ENCODE measurements at places on chromosomes 7 and 10. TPM values are rescaled to one million over a fixed set of nuclear protein-coding genes. Genes with fewer than 3 reads are reported as not detected.

DNA sequence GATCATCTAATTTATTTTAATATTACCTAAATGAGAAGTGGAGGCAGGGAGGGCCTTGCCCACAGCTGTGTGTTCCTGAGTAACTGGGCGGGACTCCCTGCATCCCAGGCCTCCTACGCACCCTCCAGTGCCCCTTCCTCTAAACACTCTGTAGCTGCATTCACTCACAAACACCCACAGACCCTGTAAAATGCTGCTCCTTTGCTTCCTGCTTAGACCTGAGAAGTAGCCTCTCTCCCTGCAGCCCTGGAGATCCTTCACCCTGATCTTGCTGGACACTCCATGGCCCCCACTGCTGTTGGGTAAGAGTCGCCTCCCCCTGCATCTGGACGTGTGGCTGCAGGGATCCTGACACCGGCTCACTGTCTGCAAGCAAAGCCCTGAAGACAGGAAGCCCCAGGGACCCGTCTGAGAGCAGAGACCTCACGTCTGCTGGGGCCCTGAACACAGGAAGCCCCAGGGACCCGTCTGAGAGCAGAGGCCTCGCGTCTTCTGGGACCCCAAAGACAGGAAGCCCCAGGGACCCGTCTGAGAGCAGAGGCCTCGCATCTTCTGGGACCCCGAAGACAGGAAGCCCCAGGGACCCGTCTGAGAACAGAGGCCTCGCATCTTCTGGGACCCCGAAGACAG is 589.8 kb downstream of the DNAJB6 start:
- no peak for DNase-seq

Gene SEPTIN14
- not detected for total RNA-seq

GRCh38 chr10:104142081-104142480 is 20.1 kb downstream of the SFR1 start:
- no peak for DNase-seq

- no peak for DNase-seq
These were observed 4.4 kb upstream of the WDR91 start for GRCh38 chr7:135215698-135216097.

GRCh38 chr7:1544178-1544895 is 11.7 kb downstream of the TMEM184A start:
- DNase-seq: no peak

GRCh38 chr7:140213684-140214074 is 36.9 kb upstream of the KDM7A start:
- DNase-seq: no peak

DNA sequence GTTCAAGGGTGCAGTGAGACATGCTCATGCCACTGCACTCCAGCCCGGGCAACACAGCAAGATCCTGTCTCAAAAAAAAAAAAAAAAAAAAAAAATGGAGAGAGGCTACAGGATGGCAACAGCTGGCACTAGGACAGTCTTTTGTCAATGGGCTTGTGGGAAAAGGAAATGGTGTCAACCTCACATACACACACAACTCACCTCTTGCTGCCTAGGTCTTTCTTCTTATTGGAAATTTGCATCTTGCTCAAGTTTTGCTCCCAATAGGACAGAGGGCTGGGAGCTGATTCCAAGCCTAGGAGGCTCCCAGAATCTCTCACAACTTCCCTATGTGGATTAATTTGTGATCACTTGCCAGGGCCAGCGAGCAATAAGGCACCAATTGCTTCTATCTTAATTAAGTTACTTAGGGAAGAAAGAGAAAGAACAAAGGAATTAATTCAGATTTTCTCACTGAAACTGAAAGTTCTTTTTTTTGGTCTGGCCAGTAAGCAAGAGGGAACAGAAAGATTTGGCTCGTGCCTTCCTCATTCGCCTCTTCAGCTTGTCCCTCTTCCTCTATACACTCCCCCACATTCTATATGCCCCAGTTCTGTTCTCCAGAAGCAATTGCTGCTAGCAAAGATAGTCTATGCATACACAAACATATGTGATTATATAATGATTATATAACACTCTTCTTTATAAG is 33.8 kb downstream of the MAP3K8 start:
- DNase-seq: no peak

Gene TRPV5
- total RNA-seq: not detected

GRCh38 chr10:131490991-131491594 is 179.6 kb upstream of the TCERG1L start:
- DNase-seq: no peak

- no peak for DNase-seq
These were observed 200.2 kb downstream of the ELMO1 start for GRCh38 chr7:37248396-37248861.

DNA sequence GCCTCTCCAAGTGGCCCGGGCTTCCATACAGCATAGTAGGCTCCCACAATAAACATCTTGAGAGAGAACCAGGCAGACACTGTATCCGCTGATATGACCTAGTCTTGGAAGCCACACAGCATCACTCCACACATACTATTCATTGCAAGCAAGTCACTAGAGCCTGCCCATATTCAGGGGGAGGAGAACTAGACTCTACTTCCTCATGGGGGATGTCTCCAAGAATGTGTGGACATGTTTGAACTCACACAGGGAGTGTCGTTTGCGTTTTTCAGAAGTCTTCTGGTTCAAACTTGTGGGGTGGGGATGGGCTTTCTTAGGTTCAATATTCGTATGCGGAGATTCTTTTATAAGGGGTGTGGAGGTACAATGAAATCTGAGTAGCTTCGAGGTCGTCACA is 232.6 kb upstream of the HABP2 start:
- no peak for DNase-seq

Gene PROSER2
- 1.9 TPM for total RNA-seq

GRCh38 chr10:101052285-101052684 is 9.5 kb upstream of the KAZALD1 start:
- peak; percentile 83 for DNase-seq

Gene C1QL3
- not detected for total RNA-seq

DNA sequence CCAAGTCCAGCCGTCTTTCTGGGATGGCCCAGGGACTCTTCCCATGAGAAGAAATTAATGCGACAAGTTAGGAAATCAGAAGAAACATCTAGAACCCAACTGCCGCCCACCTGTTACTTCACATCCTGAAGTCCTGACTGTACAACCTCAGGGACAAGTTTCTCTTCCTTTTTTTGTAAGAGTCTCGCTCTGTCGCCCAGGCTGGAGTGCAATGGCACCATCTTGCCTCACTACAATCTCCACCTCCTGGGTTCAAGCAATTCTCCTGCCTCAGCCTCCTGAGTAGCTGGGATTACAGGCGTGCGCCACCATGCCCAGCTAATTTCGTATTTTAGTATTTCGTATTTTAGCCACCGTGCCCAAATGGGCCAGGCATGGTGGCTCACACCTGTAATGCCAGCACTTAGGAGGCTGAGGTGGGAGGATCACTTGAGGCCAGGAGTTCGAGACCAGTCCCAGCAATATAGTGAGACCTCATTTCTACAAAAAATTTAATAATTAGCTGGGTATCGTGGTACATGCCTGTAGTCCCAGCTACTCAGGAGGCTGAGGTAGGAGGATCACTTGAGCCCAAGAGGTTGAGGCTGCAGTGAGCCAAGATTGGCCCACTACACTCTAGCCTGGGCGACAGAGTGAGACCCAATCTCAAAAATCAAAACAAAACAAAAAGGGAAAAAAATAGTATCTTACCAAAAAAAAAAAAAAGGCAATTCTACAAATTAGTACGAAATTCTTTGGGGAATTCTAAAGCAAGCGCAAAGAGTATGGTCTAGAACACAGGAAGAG is 20.8 kb downstream of the LAT2 start:
- no peak for DNase-seq

DNA sequence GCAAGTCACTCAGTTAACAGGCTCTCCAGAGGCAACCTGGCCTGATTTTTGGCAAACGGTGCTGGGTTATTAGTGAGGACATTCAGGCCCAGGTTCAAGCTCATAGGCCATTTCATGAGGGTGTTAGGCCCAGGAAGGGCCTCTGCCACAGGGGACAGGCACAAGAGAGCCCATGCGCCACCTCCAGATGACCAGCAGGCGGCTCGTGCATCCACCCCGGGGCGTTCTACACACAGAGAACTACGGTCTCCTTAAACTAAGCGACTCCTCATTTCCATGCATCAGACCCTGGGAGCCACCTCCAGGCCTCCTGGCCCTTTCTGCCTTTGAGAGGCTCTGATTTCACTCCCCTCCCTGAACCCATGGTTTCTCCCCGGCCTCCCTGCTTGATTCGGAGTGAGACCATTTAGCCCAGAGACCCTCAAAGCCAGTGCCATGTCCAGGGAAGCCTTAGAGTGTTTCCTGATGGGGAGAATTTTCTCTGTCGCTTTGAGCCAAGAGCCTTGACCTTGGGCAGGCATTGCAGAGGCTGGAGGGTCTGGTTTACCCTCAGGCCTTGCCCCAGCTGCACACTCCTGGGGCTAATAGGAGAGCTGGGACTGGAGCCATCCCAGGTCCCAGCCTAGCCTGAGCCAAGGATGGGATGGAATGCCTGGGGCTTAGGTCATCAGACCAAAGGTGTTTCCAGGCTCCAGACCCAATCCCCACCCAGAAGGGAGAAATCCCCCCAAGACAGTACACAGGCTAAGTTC is 188.0 kb downstream of the GRID1 start:
- DNase-seq: no peak

Gene THSD7A
- not detected for total RNA-seq

DNA sequence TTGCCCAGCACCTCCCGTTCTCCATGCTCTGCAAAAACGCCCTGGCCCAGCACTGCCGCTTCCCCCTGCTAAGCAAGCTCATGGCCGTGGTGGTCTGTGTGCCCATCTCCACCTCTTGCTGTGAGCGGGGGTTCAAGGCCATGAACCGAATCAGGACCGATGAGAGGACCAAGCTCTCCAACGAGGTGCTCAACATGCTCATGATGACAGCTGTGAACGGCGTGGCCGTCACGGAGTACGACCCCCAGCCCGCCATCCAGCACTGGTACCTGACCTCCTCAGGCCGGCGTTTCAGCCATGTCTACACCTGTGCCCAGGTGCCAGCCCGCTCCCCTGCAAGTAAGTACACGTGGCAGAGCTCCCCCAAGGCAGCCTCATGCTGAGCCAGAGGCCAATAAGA is 11.6 kb upstream of the ATP6V0E2 start:
- no peak for DNase-seq

DNA sequence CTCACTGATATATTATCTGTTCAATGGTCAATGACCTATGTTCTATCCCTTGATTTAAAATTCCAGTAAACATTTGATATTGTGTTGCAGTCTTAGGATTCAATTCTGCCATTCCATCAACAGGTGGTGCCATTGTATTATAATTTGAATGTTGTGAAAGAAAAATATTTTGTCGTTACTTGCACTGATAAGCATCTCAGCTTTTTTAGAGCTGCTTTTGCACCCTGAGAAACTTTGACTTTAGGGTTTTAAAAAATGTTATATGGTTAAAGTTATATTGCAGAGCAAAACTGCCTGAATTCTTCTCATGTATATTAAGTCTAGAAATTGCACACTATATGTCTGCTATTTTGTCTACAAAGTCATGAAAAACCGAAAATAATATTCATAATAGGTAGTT is 18.8 kb upstream of the MINDY3 start:
- peak; percentile 46 for DNase-seq

Gene CPA4
- 20.8 TPM for total RNA-seq

Gene EPO
- total RNA-seq: not detected

Gene BTBD16
- total RNA-seq: not detected

Gene PODXL
- total RNA-seq: 21.9 TPM

Gene CYP2W1
- total RNA-seq: not detected

- DNase-seq: no peak
These were observed 213.2 kb upstream of the RHOBTB1 start for GRCh38 chr10:61157182-61157581.

DNA sequence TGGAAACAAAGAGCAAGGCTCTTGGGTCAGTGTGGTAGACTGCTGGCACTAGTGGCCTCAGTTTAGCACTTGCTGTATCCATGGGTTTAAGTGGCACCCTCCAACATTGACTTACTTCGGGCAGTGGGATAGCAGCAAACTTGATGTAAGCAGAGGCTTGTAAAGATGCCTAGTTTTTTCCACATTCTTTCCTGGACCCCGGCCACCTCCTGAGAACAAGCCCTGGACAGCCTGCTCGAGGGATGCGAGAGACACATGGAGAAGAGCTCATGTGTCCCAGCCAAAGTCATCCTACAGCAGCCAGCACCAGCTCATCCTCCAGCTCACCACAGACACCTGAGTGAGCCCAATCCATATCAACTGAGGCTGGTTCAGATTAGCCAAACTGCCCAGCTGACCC is 142.7 kb upstream of the PCBD1 start:
- DNase-seq: no peak

GRCh38 chr7:149882248-149883047 is 8.7 kb downstream of the ATP6V0E2 start:
- no peak for DNase-seq

DNA sequence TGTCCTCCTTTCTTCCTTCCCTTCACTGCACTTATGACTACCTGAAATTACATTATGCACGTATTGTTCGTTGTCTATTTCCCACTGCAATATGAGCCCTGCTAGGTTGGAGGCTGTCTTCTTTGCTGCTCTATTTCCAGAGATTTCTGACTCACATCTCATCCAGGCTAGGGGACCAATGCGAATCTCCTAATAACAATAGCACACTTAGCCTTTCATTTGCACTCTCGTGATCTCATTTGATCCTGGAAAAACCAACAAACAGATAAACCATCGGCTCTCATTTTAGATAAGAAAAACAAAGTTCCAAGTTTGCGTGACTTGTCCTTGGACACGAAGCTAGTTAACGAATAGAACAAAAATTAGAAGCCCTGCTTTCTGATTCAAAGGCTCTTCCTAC is 1.4 kb downstream of the ZNF438 start:
- no peak for DNase-seq

DNA sequence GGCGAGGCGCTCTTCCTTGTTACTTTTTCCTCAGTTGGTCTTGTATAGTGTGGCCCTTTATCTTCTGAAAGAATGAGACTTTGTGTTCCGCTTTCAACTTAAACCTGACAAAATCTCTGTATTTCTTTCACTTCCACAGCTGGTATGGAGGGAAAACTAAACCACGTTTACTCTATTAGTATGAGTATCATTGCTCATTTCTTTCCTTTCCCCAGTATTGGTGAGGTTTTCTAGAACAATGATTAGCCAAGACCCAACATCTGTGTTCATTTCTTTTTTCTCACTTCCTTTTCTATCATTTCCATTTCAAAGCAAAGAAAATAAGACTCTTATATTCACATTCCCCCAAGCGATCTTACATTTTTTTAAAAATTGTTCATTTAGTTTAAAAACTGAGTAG is 165.3 kb downstream of the PAXIP1 start:
- DNase-seq: no peak

Measured in HFFc6 (cell line).